ENCODE measurements at places on chromosomes 6 and 20.

DNA sequence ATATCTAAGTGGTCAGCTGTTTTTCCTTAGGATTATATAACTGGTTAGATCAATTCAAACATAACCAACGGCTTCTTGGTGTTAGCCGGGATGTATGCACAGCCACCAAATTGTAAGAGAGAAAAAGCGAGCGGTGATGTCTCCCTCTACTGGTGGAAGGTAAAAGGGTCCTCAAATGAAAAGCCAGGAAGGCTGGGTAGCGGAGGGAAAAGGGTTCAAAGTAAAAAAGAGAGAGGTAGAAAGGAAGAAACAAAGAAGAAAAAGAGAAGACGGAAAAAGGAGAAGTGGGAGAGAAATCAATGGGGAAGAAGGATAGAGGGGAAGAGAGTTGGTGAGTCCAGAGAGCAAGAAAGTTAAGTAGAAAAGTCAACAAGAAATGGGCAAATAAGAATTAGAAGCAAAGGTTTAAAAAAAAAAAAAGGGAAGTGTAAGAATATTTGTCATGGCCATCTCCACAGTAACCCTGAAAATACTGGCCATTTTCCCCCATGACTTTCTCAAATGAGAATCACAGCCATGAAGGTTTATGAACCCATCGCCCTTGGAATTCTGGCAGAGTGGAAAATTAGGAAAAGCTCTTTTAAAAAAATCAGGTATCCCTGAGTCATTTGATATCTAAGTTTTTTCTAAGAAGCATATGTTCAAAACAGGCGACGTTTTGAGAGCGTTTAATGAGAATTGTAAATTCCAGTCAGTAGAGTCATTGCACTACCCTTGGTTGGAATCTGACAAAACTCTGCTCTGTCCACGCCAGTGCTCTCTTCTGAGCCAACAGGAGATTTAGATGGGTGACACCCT, 155.6 kb upstream of the SNX9 start:
- DNase-seq = peak; percentile 62

DNA sequence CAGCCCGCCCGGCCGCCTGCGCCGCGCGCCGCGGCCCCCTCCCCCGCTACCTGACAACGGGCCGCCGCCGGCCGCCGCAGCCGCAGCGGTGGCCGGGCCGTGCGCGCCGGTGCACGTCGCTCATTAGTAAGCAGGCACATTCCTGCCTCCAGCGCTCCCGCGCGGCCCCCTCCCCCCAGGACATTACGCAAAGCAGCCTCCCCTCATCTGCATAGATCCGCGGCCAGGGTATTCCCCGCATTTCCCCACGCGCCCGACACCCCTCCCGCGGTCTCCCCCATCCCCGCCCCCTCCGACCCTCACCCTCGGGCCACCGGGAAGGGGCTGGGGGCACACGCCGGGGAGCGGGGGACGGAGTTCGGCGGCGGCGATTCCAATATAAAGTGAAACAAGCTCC, at the start of gene HIVEP2:
Gene HIVEP2 (minus strand): TSS at position 128 of the 397 bp plus-strand sequence. CDS start 170,438 bp downstream, outside the sequence.
- peak; percentile 93 for DNase-seq

DNA sequence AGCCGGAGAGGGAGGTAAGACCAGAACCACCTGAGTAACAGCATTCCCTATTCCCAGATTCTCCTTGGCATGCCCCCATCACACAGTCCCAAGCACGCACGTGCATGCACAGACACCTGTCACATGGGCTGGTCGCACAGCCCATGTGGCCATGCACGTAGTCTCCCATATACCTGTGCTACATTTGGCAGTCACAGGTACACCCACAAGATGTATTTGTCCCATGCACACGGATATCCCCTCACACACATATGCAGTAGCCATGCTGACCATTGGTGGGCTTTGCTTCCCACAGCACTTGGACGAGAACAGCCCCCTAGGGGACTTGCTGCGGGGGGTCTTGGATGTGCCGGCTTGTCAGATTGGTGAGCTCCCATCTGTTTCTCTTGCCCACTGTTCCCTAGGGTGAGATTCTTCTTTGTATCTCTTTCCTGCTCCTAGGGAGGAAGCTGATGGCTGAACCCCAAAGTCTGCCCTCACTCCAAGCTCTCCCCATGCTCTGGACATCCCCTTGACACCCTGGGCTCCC, 31.9 kb downstream of the PLCG1 start:
- DNase-seq = no peak

DNA sequence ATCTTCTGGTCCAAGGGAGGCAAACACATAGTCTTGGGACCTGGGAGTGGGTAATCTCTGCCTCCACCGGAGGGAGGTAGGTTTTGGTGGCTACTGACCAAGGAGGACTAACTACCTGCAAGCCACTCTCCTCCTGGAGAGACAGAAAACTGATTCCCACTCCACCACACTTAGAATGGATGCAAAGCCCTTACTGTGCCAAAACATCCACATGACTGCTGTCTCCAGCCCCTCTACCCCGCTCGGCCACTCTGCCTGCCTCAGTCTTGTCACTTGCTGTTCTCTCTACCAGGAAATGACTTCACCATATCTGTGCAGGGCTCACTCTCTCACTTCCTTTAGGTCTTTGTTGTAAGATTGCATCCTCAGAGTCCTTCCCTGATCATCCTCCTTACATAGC, 129.5 kb upstream of the ARG1 start:
- peak; percentile 36 for DNase-seq

DNA sequence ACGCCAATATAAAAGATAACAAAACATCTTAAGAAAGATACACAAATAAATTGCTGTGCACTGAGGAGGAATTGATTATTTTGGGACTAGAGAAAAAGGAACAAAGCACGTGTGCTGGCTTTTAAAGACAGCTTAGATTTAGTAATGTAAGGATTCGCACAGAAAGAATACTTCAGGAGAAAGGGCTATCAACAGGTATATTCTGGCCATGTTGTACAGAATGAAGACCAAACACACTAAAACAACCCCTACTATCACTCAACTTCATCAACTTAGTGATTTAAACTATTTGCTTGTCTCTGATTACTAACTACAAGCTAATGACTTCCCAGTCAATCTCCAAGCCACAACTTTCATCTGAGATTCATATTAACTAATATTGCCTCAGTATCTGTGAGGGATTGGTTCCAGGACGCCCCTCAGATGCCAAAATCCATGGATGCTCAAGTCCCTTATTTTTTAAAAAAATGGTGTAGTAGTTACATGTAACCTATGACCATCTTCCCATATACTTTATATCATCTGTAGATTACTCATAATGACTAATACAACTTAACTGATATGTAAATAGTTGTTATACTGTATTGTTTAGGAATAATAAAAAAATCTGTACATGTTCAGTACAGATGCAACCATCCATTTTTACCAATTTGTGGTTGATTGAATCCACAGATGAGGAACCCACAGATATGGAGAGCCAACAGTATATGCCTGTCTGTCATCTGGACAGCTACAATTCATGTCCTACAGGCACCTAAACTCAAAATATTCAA, 4.5 kb downstream of the DEK start:
- DNase-seq = no peak

DNA sequence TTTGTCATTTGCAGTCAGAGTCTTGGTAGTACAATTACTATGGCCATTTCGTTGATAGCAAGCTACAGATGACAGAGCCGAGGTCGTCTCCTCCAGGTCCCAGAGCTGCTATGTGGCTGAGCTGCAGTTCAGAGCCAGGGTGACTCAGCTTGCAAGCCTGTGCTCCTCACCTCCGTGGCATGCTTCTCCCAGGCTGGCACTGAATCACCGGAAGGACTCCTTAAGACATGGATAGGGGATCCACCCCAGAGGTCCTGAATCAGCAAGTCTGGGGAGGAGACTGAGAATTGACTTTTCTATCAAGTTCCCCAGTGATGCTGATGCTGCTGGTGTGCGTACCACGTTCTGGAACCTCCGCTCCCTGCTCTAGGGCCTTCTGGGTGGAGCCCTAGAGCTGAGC, 291.2 kb downstream of the CDH26 start:
- no peak for DNase-seq

DNA sequence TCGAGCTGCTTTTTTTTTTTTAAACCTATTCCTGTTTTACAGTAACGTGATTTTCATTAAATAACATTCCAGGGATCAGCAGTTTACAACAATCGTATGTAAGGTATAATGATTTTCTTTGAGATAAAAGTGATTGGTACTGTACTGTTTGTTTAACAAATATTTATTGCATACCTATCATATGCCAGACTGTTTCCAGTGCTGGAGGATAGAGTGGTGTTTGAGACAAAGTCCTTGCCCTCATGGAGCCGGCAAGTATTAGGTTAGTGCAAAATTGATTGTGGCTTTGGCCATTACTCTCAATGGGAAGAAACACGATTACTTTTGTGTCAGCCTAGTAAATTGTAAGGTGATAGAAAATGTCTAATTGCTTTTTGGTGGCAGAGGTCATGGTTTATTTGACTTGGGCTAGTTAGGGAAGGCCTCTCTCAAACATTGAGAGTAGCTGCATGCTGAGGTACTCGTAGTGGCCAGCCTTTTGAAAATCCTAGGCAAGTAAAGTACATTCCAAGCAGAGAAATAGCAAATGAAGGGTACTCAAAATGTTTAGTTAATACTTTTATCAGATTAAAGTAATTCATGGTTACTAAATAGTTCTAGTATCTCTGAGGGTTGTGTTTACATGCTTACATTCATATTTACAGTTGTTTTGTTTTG, 35.6 kb downstream of the PHF3 start:
- no peak for DNase-seq

GRCh38 chr6:34138191-34138590, 7.7 kb downstream of the GRM4 start:
- DNase-seq = no peak

DNA sequence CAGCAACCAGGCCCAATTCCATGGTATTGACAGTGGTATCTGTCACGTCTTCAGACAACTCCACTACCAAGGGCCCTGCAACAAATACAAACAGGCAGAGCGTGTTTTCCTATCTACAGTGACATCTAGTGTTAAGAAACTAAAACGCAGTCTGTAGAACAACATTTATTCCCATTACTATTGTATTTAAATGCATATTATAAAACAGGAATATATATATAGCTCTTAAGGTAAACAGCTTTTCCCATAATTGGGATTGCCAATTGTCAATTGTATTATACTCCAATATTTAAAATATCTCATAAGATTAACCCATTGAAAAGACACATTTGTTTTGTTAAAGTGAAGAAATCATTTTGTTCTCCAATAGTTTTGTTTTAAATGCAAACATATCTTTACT, 97.2 kb downstream of the KIF16B start:
- peak; percentile 36 for DNase-seq

DNA sequence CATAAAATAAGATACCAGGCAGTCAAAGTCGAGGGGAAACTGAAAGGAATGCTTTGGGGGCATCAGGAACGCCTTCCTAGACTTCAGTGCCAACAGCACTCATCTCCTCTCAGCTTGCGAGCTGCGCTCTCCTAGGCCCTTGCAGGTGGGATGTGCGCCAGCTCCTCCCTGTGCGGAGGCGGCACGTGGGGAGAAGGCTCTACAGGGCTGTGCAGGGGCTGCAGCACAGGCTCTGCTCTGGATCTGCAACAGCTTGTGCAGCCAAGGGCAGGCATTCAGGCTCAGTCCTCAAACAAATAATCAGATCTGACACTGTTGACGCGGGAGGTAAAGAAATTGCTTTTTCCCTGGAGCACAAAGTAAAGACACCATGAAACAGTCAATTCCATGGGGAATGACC, 144.8 kb downstream of the TTLL2 start:
- DNase-seq = no peak

- DNase-seq = no peak
These were observed 5.6 kb upstream of the NCOA3 start for GRCh38 chr20:47496118-47496517.

DNA sequence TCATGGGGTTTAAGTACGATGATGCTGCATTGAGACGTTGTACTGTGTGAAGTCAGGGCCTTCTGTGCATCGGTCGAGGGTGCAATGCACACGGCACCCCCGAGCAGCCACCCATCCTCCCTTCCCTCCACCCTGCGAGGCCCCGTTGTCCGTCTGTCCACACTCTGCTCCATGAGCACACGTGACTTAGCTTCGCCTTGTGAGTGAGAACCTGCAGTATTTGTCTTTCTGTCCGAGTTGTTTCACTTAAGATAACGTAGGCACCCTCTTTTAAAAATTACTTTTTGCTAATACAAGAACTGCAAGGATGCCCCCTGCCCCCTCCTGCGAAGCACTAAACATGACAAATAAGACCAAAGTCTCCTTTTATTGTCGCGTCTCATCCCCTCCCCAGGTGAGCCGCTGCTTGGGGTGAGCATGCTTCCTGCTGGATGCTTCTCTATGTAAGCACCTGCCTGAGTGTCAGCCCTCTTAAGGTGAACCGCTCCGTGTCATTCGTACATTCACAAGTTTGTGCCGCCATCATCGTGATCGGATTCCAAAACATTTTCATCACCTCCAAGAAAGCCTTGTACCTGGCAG, 3.6 kb upstream of the RBBP8NL start:
- no peak for DNase-seq

DNA sequence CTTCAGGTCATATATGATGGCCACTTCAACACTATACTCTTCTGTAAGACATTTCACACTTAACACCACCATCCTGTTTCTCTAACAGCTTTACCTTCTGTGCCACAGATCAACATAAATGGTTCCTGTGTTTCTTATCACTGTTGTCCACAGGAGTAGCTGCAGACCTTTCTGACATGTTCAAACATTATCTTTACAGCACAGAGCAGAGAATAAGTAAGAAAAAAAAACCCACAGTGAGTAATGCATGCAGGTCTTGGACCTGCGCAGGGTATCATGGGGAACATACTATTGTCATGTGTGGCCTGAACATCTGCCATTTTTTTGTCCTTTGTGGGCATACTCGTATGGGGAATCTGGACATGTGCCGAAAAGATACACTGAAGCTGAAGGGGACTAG, 161.9 kb downstream of the KIF16B start:
- DNase-seq = no peak

DNA sequence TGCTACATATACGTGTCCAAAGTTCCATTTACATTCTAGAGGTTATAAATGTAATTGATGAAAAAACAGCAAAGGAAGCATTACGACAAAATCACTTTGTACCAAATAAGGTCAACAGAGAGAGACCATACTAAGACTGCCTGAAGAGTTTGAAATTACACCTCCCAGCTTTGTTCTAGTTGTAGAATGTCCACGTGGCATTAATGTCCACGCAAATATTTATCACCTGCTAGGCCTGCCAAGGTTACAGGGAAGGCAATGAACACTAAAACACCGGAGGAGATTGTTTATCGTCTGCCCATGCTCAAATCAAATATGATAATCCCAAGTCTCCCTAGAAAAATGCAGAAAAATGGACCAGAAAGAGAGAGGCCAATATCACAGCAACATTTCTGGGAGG, 6.2 kb downstream of the RALGAPA2 start:
- DNase-seq = no peak

DNA sequence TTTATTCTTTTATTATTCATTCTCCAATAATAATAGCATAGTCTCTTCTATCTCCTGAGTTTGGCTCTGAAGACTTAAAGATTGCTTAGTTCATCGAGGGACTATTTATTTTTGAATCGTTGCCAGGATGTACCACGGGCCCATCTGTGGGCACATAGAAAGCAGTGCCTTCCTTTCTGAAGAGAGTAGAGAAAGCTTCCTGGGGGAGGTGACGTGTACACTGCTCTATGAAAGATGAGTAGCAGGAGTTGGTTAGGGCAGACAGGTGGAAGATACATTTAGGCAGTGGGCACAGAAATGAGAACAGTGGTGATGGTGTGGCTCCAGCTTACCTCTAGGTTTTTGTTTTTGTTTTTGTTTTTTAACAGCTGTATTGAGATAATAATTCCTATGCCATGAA, 98.4 kb downstream of the CDKAL1 start:
- DNase-seq = no peak

Data from CD4-positive, alpha-beta T cell treated with Interleukin-17A for 1 hour (primary cell).